ENCODE measurements at places on chromosomes 3 and 15.
A peak's percentile ranks its signal among the peaks of the same experiment; 100 is the strongest.

GRCh38 chr3:172562871-172563865 is 39.9 kb upstream of the TNFSF10 start:
- DNase-seq: peak; percentile 74

GRCh38 chr3:192731233-192731632 is 3.9 kb upstream of the FGF12 start:
- no peak for DNase-seq

DNA sequence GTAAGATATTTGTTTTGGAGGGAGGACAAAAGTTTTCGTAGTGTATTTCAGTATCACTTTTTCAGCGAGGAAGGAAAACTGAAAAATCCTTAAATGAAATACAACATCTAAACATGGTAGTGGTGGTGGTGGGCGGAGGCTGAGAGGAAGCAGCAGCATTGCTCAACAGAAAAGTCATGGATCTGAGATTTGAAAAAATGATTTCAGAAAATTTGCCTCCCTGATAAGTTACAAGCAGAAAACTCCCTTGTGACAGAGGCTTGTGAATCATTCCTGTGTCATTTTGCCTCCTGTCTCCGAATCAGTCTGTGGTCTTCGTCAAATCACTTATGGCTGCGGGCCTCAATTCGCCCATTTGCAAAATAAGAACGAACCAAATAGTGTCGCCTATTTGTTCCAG is 965 bp upstream of the CRBN start:
- DNase-seq: no peak

- no peak for DNase-seq
Measured at GRCh38 chr3:33057320-33058298, 39.3 kb downstream of the GLB1 start.

DNA sequence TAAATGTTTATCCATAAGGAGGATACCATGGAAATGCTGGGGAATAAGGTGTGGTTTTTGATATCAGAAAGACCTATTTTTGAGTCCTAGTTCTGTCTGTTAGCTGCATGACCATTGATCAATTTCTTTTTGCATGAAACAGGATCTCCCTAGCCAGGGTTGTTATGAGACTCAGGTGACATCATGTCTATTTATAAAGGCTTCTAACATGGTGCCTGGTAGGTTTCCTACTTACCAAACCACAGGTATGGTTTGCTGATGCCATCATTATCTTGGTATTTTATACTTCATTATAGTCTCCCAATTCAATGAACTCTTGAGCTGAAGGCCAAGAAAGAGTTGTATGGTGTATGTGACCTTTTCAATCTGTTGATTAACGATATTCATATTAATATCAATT is 144.0 kb downstream of the CLSTN2 start:
- no peak for DNase-seq

GRCh38 chr15:48888836-48889235 is 10.9 kb downstream of the EID1 start:
- DNase-seq: no peak

- DNase-seq: peak; percentile 88
Measured at GRCh38 chr3:177338697-177339219, 141.5 kb upstream of the TBL1XR1 start.

- DNase-seq: no peak
Measured at GRCh38 chr3:11610044-11610671, 33.6 kb downstream of the VGLL4 start.

DNA sequence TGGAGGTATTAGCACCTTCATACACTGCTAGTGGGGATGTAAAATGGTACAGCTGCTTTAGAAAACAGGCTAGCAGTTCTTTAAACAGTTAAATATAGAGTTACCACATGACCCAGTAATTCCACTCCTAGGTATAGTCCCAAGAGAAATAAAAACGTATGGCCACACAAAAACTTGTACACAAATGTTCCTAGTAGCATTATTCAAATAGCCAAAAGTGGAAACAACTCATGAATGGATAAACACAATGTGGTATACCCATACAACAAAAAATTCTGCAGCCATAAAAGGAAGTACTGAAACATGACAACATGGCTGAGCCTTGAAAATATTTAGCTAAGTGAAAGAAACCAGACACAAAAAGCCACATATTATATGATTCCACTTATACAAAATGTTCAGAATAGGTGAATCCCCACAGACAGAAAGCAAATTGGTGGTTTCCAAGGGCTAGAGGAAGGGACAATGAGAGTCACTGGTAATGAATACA is 40.8 kb upstream of the KLF13 start:
- no peak for DNase-seq

Measured in CD14-positive monocyte (primary cell).